ENCODE measurements at places on chromosomes 3 and 15. TPM values are rescaled to one million over a fixed set of nuclear protein-coding genes. Genes with fewer than 3 reads are reported as not detected.

GRCh38 chr15:73380661-73381060 is 11.9 kb upstream of the HCN4 start:
- no peaks in the 10 kb centered on the region for H3K4me1 ChIP-seq
- H3K4me3 ChIP-seq = no peak overlapping the region
- H3K27ac ChIP-seq = no peak overlapping the region
- no peak for DNase-seq

DNA sequence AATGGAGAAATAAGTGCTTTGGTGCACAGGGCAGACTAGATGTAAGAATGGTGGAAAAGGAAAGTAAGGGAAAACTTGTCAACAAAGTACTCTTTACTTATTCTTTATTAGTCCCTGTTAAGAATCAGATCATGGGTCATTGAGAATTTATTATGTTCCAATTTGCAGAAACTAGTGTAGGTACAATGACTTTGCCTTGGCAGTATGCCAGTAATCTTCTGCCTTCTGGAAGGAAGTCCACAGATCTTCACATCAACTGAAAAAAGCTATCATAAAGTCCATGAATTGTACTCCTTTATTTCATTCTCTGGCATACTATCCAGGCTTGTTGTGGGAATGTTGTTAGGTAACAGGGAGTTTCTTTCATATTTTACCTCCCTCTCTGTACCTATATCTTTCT is 88.2 kb upstream of the FLNB start:
- no peak for DNase-seq
- H3K27ac ChIP-seq = no peak overlapping the region
- peaks cover 39% of the 10 kb centered on the region for H3K36me3 ChIP-seq

The RAB27A gene
- total RNA-seq = 26.2 TPM

GRCh38 chr15:50819344-50819743 is 53.8 kb upstream of the SPPL2A start:
- H3K27me3 ChIP-seq = no peaks in the 10 kb centered on the region
- no peaks in the 10 kb centered on the region for H3K4me1 ChIP-seq
- no peaks in the 10 kb centered on the region for H3K36me3 ChIP-seq

DNA sequence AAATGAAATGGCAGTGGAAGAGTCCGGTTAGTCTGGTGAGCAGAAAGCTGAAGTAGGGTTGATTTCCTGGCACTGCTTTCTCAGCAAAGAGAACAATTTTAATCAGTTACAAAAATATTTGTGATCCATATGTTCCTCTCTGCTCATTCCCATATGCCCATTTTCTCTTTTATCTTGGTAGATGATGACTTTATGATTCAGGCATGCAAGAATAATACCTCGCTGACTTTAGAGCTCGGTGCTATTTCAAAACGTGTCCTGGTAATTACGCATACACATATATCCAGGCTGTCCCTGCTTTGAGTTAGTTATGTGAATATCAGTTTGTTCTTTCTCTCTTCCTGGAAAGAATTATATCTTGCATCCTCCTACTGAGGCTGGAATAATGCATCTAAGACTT is 38.5 kb downstream of the ARPP21 start:
- DNase-seq = no peak
- no peaks in the 10 kb centered on the region for H3K4me1 ChIP-seq
- no peaks in the 10 kb centered on the region for H3K27me3 ChIP-seq
- H3K36me3 ChIP-seq = no peaks in the 10 kb centered on the region

GRCh38 chr3:59386165-59386564 is 336.3 kb upstream of the CFAP20DC start:
- H3K27ac ChIP-seq = no peak overlapping the region
- DNase-seq = no peak
- peaks cover 2% of the 10 kb centered on the region for H3K4me1 ChIP-seq
- no peak overlapping the region for H3K4me3 ChIP-seq
- no peaks in the 10 kb centered on the region for H3K36me3 ChIP-seq
- no peaks in the 10 kb centered on the region for H3K27me3 ChIP-seq

DNA sequence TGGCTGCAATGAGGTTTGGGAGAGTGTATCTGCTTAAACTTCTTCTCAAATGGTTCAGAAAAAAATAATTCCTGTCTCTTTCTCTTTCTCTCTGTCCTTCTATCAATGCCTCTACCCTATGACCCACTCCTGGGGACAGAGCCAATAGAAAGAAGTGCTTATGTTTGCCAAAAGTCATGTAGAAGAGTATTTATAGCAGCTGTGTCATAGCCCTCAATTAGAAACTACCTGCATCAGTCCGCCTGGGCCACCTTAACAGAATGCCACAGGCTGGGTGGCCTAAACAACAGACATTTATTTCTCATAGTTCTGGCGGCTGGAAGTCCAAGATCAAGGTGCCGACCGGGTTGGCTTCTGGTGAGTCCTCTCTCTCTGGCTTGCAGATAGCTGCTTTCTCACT is 92.5 kb downstream of the HMG20A start:
- DNase-seq = no peak
- H3K36me3 ChIP-seq = peaks cover 5% of the 10 kb centered on the region
- H3K4me3 ChIP-seq = no peak overlapping the region

DNA sequence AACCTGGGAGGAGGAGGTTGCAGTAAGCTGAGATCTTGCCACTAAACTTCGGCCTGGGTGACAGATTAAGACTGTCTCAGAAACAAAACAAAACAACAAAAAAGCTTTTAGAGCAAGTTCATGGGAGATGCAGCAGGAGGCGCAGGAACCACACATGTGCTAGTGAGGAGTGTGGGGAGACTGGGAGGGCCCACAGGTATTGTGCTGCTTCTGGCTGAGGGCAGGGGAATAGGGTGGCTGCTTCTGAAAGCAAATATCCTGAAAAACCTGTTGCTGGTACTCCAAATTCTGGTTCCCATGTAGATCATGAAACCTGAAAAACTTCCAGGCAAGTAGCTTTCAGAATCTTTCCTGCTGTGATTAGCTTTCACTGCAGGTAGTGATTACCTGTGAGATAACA is 22.1 kb downstream of the TYRO3 start:
- H3K36me3 ChIP-seq = peaks cover 2% of the 10 kb centered on the region
- H3K27ac ChIP-seq = no peak overlapping the region
- no peak overlapping the region for H3K4me3 ChIP-seq
- peaks cover 8% of the 10 kb centered on the region for H3K4me1 ChIP-seq
- H3K27me3 ChIP-seq = peaks cover 17% of the 10 kb centered on the region
- DNase-seq = no peak

- DNase-seq = peak; percentile 22
- H3K36me3 ChIP-seq = peaks cover 24% of the 10 kb centered on the region
- H3K4me1 ChIP-seq = peaks cover 10% of the 10 kb centered on the region
- H3K27ac ChIP-seq = peak overlapping the region; percentile 57
- H3K4me3 ChIP-seq = no peak overlapping the region
Measured at GRCh38 chr15:75042730-75043508, 19.5 kb downstream of the PPCDC start.

The HDC gene
- total RNA-seq = not detected

GRCh38 chr3:156382458-156383346 is 172.2 kb downstream of the SSR3 start:
- H3K4me1 ChIP-seq = no peaks in the 10 kb centered on the region
- no peak for DNase-seq
- H3K27ac ChIP-seq = no peak overlapping the region
- H3K27me3 ChIP-seq = peaks cover 1% of the 10 kb centered on the region

DNA sequence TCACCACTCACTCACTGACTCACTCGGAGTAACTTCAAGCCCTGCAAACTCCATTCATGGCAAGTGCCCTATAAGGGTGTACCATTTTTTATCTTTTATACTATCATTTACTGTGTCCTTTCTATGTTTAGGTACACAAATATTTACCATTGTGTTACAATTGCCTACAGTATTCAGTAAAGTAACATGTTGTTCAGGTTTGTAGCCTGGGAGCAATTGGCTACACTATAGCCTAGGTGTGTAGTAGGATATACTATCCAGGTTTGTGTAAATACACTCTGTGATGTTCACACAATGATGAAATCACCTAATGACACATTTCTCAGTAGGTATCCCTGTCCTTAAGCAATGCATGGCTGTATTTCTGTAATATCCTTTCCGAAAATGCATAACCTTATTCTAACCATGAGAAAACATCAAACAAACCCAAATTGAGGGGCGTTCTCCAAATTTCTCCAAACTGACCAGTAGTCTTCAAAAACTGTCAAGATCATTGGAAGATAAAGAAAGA is 17.9 kb upstream of the CNOT10 start:
- H3K4me3 ChIP-seq = no peak overlapping the region

DNA sequence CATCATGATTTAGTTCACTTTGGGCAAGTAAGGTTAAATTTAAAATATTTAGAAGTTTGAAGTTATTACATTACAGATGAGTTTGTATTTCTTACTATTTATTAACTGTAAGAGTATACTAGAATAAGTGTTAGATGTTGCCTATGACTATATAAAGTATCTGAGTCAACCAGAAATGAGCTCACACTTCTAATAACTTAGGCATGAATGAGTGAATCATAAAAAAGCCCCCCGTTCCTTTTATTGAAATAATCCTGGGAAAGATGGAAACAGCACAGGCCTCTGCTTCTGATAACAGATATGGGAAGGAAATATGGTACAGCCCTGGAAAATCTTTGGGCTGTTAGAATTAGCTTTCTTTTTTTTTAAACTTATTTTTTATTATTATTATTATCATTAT is 66.6 kb upstream of the TGFBR2 start:
- H3K36me3 ChIP-seq = no peaks in the 10 kb centered on the region
- H3K4me1 ChIP-seq = peaks cover 6% of the 10 kb centered on the region
- no peak for DNase-seq
- H3K4me3 ChIP-seq = no peak overlapping the region
- H3K27ac ChIP-seq = no peak overlapping the region
- H3K27me3 ChIP-seq = no peaks in the 10 kb centered on the region

DNA sequence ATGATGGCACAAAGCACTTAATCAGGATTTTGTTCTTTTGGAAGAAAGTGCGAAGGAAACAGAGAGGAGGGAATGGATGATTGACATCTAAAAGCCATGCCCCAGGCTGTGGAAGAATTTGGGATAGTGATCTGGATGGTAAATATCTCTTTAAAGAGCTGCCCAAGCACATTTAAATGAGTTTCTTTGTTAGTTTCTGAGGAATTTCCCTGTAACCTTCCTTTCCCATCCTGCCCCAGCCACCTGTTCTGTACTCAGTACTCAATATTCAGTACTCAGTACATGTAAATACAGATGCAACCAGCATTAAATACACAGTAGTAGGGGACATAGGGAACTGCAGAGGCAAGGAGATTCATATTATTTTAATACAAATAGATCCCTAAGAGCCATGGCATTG is 7.8 kb upstream of the CORO2B start:
- no peak overlapping the region for H3K27ac ChIP-seq
- peaks cover 39% of the 10 kb centered on the region for H3K27me3 ChIP-seq
- H3K4me1 ChIP-seq = no peaks in the 10 kb centered on the region
- no peaks in the 10 kb centered on the region for H3K36me3 ChIP-seq

- no peaks in the 10 kb centered on the region for H3K27me3 ChIP-seq
- H3K36me3 ChIP-seq = peaks cover 7% of the 10 kb centered on the region
- peaks cover 82% of the 10 kb centered on the region for H3K4me1 ChIP-seq
- H3K27ac ChIP-seq = peak overlapping the region; percentile 96
- H3K4me3 ChIP-seq = peak overlapping the region; percentile 93
- no peak for DNase-seq
Measured at GRCh38 chr3:69085833-69086722, 1.3 kb downstream of the ARL6IP5 start.

The CEP97 gene
- total RNA-seq = 10.5 TPM

The WWTR1 gene
- total RNA-seq = 0.58 TPM

Data from naive thymus-derived CD8-positive, alpha-beta T cell (primary cell).